GM10248 (cell line): ENCODE measurements at places on chromosomes 7 and 10.
A peak's percentile ranks its signal among the peaks of the same experiment; 100 is the strongest.

GRCh38 chr7:148563583-148564274 is 26.8 kb upstream of the C7orf33 start:
- DNase-seq = no peak

DNA sequence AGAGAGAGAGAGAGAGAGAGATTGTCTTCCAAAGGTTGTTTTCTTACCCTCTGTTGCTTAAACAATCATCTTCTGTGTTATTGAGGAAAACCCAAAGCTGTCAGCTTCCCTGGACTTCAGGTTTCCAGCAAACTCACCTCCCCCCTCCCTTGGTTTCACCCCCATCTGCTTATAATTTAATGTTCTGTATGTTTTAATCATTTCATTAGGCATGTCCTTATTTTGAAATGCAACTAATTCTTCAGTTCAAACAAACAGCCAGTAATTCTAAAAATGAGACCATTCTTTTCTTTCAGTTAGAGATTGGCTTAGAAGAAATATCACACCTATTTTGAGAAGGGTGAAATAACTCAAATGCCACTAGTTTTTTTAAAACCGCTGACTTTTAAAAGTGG is 102.9 kb downstream of the FAM204A start:
- DNase-seq = no peak

- no peak for DNase-seq
Observed at GRCh38 chr10:7908541-7909210, 90.4 kb downstream of the TAF3 start.

DNA sequence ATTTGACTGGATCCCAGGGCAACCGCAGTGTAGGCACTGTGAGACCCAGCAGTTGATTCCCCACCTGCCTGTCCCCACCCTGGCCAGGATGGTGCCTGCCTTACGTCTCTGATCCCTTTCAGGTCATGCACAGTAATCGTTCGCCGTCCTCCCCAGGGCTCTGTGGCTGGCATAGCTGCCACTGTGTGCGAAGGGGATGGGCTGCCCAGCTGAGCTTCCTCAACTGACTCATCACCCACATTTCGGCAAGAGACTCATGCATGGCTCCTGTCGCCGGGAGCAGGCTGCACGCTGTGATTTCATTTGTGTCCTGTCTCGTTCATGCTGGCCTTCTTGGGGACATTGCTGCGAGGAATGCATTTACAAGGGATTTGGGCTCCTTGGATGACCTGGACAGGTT is 252.4 kb downstream of the KLF6 start:
- DNase-seq = no peak

- DNase-seq = no peak
Observed at GRCh38 chr7:151579644-151580043, 59.9 kb upstream of the RHEB start.

DNA sequence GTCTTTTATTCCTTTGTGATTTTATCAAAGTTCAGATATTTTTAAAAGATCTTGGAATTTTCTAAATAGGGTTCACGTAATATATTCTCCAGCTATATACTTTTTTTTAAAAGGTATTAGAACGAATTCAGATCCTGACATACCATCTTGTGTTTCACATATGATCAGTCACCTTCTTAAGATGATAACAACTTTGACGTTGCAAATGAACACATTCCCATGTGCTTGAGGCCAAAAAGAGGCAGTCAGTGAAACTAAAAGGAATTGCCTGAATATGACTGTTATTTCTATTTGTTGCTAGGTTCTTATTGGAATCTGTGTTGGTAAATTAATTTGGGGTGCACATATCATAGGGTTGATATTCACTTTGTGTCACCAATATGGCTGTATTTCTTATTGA is 310.1 kb downstream of the MDFIC start:
- DNase-seq = no peak

DNA sequence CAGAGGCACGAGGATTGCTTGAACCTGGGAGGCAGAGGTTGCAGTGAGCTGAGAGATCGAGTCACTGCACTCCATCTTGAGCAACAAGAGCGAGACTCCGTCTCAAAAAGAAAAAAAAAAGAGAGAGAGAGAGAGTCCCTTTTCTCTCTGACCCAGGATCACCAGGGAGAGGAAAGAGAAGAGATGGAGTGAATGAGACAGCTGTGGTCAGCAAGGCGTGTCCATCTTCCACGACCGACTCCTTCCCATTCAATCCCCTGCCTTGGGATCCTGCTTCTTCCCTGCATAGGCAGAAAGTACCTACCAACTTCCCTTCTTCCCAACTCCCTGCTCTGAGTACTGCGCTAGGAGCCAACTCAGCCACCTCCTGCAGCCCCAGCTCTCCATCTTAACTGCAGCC is 5.2 kb upstream of the ZAN start:
- DNase-seq = no peak

DNA sequence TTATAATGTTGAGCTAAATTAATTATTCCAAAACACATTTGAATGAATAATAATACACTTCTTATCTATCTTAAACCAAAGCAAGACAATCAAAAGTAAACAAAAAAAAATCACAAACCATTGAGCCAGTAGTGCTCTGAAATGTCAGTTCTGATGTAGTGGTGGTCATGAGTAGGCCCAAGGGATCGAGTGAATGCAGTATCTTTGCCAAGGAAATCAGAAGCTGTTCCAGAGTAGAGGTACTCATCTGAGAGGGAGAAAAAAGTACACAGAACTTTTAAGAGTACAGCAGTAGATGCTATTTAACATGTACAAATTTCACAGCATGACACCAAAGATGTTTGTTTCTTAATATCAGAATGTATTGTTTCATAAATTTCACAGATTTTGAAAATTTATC is 121.5 kb downstream of the SEMA3D start:
- no peak for DNase-seq

DNA sequence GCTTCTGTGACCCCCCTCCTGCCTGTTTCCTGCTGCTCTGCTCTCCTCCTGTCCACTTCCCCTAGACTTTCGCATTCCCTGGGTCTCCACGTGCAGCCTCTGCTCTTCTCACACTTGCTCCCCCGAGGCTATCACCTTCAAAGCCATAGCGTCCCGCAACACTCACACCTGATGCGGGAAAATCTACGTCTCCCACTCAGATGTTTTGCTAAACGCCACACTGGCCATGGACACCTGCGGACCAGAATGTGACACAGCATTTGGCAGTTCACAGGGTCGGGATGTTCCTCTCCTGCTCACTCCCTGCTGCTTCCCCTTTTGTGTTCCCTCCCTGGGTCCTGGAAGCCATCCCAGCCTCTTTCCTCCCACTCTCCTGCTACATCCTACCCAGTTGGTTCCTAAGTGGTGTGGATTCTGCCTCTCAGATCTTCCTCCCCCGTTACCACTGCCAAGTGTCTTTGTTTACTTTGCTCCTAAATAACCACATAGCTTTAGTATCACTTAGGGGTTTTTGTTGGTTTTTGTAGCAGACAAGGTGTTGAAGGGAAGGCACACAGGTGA is 33.7 kb upstream of the RBM33 start:
- DNase-seq = no peak

DNA sequence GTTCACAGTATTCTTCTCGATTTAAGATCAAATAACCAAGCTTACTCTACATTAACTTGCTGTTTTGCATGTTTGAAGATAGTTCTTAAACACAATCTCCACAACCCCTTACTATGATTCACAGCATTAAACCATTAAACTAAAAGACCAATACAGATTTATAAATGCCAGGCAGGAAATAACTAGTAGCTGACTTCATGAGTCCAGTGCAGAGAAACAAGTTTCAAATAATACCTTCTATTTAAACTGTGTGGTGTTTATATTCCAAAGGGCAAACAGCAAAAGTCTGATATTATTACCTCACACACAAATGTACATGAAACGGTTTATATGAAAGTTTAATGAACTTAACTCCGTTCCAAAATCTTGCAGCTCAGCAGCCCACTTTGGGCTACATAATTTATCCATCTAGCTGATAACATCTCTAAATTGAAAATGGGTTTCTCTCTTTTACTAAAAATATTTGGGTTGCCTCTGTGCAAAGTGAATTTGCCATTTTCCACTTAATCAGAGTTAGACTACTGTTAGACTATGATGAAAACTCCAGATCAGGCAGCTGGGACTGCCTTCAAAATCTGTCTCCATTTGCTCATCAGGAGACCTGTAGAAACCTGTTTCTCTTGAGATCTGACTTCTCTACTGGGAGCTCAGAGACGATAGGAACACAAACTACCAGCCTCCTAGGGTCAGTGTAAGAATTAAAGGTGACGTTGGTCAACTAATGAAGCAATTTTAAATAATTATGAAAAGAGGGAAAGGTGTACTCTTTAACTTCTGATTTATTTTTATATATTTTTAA is 287.3 kb downstream of the FZD1 start:
- no peak for DNase-seq

DNA sequence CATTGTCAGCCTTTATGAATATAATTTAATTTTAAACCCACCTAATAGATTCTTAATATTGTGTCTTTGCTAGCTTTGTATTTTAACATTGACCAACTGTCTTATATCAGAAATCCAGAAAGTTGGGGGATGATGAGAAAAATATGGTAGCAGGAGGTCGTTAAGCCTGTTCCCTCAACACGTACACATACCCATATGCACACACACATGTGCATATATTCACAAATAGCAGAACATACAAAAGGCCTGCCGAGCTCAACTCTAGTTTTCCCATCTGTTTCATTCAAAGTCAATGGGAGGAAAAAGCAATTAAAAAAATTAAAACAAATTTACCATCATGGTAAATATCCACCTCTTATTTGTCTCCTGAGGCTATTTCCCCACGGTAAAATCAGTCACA is 25.9 kb upstream of the PTPRZ1 start:
- no peak for DNase-seq

DNA sequence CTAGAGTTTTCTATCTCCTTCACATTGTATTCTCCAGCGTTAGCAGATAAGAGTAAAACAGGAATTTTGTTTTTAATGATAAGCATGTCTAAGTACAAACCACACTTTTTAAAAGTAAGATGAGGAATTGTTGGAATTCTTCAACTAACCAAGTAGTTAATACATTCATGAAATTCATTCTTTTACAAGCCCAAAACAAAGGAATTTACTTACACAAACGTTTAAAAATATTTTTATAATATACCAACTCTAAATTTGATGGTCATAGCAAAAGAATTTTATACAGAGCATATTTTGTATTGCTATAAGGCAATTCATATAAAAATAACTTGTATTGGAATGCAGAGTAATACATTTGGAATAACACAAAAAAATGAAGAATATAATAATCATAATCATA is 51.3 kb downstream of the TWIST1 start:
- DNase-seq = no peak

DNA sequence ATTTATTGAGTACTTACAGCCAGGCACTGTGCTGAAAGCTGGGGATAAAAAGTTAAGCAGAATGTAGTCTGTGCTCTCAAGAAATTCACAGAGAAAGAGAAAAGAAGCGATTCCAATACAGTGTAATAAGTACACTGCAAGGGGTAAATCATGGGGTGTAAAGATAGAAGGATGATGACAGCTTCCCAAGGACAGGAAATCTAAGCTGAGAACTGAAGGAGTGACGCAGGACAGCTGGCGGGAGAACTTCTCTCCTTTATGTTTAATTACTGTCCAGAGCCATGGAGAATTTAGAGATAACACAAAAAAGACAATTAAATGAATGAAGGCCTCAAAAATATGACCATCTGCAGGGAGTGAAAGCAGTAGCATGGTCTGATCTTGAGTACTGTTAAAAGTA is 34.8 kb downstream of the C7orf33 start:
- no peak for DNase-seq

- no peak for DNase-seq
Observed at GRCh38 chr10:93189944-93190343, 116.3 kb downstream of the CYP26A1 start.

DNA sequence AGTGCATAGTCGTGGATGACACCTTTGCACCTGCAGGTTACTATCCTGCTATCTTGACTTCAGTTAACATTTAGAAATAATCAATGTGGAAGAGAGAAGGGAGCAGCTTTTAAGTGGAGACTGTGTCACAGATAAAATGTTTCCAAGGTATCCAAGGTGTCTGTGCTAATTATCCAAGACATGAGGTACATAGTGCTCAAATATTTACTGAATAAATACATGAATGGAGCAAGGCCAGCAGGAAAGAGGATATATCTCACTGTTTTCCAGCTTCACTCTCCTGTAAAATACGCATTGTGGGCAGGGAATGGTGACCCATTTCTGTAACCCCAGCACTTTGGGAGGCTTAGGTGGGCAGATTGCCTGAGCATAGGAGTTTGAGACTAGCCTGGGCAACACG is 552.4 kb downstream of the PHTF2 start:
- DNase-seq = no peak

- DNase-seq = peak; percentile 71
Observed at GRCh38 chr10:73117976-73118743, 7.9 kb downstream of the NUDT13 start.

DNA sequence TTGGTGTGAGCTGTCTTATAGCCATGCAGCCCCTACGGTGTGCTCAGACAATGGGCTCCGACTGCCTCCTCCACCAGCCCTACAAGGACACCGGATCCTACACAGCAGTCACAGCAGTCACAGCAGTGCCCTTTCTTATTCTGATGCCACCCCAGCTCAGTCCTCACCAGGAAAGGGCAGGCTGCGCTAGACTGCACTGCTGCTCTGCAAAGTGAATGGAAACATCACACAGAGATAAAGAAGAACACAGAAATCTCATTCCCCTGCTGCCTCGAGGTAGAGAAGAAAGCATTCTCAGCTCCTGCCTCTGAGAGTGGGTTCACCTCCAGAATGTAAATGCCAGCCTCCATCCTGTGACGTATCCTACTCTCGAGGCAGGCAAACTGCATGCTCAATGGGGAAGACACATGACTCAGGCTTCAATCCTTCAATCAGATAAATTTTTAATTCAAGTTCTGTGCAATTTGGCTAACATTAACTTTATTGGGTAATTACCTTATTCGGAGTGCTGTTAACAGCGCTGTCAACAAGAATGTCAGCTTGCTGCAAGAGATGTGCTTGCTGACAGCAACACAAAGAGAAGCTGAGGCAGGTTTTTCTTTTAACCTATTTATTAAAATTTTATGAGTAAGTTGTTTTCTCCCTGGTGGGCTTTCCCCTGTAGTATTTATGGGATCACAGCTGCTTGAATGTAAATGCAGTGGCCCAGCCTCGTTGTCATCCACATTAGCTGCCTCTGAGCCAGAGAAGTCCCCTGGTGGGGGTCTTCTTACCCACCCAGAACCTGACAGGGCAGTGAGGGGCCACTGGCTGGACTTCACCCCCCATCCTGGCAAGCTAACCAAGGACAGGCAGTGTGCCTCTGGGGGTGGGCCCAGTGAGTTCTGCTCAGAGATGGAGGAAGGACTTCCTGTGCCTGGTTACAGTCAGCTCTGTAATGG is 241.3 kb upstream of the KMT2E start:
- DNase-seq = no peak

DNA sequence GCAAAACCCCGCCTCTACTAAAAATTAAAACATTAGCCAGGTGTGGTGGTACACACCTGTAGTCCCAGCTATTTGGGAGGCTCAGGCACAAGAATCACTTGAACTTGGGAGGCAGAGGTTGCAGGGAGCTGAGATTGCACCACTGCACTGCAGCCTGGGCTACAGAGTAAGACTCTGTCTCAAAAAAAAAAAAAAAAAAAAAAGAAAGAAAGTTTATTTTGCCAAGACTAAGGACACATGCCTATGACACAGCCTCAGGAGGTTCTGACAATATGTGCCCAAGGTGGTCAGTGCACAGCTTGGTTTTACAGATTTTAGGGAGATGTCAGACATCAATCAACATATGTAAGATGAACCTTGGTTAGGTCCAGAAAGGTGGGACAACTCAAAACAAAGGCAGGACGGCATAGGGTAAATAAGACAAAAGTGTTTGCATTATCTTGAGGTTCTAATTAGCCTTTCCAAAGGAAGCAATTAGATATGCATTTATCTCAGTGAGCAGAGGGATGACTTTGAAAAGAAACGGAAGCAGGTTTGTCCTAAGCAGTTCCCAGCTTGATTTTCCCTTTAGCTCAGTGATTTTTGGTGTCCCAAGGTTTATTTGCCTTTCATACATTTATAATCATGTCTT is 20.7 kb upstream of the OTUD1 start:
- no peak for DNase-seq
